Pulmonary artery endothelial cell (primary cell): ENCODE measurements at places on chromosomes 5 and 9. TPM values are rescaled to one million over a fixed set of nuclear protein-coding genes. Genes with fewer than 3 reads are reported as not detected.

GRCh38 chr9:126558051-126558665 lies 55.6 kb upstream of the LMX1B start:
- DNase-seq, result no peak

DNA sequence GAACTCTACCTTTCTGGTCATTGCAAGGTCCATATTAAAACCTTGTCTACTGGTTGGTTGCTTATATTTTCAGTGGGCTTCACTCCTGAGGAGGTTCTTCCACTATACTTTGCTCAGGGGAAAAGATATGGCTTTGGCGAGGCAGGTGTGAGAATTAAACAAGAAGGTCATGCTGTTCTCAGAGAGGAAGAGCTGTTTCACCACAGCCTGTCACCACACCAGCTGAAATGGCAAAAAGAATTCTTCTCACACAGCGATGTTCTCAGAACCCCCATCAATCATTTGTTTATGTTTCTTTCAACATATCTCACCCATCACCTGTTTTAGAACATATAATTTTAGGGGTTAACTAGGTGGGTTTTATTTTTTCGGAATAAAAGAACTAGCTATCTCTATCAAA lies 38.6 kb downstream of the CAPSL start:
- no peak for DNase-seq

DNA sequence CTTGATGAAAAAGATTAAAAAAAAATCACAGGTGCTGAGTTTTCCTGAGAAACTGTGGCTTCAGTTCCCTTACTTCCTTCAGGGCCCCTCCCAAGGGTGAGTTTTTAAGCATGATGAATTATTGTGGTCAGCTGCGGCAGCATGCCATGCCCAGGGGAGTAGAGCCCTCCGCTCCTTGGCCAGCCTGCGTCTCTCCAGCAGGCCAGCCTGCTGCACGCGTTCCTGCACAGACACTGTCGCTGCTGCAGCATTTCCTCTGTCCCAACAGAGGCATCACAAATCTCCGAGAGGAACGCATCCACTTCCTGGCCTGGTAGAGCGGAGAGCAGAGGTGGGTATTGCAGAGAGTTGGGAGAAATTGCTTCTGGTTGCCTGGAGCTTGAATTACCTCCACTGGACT lies 26.1 kb upstream of the GLRA1 start:
- no peak for DNase-seq

TEX48 gene
- total RNA-seq, result not detected in 2 replicates

TMC1 gene
- total RNA-seq, result 0.46 and 0.99 TPM in 2 replicates
